ENCODE measurements at places on chromosomes 7 and 10.
A peak's percentile ranks its signal among the peaks of the same experiment; 100 is the strongest.

- DNase-seq = no peak
Measured at GRCh38 chr7:7114575-7115291, 67.6 kb upstream of the C1GALT1 start.

DNA sequence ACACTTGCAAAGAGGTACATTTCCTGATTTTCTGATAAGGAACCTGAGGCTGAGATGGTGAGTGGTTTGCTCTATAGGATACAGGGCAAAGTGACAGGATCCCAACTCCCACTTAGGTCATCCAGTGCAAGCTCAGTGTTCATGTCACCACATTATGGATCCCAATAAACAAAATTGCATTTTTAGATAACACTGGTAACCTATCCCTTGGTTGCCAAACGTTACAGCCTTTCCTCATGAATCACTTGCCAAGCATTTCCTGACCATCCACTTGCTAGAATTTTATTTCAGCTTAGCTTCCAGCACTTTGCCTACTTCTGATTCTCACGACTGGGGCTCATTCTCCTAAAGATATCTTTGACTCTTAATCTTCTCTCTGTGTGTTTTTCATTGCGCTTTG lies 131.4 kb upstream of the ODAD2 start:
- no peak for DNase-seq

GRCh38 chr10:103839519-103839871 lies 15.9 kb downstream of the SH3PXD2A start:
- no peak for DNase-seq

DNA sequence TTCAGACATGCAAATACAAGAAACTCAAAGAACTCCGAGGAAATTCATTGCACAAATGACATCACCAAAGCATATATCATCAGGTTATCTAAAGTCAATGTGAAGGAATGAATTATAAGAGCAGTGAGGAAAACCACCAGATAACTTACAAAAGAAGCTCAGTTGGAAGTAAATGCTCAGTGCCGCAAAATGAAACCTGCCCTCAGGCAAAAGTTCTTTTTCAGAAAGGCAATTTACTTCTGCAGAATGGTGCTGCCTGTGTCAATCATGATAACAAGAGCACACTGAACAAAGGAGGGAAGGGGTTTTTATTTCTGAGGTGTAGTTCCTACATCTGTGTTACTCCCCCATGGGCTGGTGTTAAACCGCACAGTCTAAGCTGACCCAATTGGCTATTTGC lies 550.6 kb upstream of the SEMA3D start:
- DNase-seq = no peak

GRCh38 chr7:141872931-141873330 lies 31.6 kb upstream of the PRSS37 start:
- DNase-seq = no peak

- no peak for DNase-seq
Measured at GRCh38 chr10:28386503-28386868, 83.6 kb upstream of the MPP7 start.

- no peak for DNase-seq
Measured at GRCh38 chr7:64999165-65000004, 7.1 kb downstream of the ERV3-1 start.

GRCh38 chr7:34073676-34074075 lies 168.3 kb downstream of the BMPER start:
- DNase-seq = no peak

DNA sequence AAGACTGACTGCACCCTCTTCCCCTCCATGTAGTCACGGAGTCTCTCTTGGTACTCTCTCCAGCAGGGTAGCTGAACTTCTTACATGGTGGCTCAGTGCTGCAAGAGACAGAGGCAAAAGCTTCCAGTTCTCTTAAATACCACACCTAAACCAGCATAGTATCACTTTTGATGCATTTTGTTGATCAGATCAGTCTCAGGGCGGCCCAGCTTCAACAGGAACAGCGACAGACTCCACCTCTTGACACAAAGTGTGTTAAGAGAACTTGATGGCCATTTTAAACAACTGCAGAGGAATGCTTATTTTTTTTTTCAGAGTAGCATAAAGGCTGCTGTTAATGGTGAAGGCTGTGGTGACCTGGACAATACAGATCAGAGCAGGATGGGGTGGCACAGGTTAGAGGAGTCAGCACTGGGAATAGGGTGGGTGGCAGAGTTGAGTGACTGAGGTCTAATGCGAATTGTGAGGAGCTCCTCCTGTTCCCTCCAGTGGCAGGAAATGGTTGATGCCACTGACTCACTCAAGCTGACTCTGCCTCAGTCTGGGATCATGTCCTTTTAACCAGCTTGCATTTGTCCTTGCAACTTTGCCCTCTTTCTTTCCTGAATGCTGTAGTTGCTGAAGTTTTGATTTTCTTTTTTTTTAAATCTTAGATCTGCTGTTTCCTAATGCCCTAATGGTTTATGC lies 17.3 kb downstream of the MGAM start:
- no peak for DNase-seq

DNA sequence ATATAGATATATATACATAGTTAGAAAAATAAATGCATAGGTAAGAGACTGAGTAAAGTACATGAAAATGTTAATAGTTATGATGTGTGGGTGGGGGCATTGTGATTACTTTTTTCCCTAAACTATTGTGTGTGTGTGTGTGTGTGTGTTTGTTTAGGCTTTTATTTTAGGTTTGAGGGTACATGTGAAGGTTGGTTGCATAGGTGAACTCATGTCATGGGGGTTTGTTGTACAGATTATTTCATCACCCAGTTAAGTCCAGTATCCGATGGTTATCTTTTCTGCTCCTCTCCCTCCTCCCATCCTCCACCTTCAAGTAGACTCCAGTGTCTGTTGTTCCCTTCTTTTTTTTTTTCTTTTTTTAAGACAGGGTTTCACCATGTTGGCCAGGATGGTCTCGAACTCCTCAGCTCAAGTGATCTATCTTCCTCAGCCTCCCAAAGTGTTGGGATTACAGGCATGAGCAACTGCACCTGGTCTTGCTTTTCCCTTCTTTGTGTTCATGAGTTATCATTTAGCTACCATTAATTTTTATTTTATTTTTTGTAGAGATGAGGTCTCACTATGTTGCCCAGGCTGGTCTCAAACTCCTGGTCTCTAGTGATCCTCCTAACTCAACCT lies 1.9 kb upstream of the RUFY2 start:
- no peak for DNase-seq

- no peak for DNase-seq
Measured at GRCh38 chr7:11540271-11540761, 291.7 kb downstream of the THSD7A start.

DNA sequence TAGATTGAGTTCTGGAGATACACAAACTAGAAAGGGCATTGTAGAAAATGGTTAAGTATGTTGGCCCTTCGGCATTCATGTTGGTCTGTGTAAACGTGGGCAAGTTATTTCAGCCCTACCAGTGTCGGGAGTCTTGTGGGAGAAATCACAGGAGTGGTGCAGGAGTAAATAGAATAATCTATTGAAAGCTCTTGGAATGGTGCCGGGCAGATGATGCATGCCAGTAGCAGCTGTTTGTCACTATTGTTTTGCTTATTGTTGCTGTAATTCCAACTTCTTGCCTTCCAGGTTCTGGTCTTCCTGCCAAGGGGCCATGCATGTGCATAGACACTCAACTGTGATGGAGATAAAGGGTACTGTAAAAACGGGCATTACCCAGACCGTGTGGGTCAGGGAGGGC lies 259.4 kb downstream of the CAMK1D start:
- DNase-seq = no peak

DNA sequence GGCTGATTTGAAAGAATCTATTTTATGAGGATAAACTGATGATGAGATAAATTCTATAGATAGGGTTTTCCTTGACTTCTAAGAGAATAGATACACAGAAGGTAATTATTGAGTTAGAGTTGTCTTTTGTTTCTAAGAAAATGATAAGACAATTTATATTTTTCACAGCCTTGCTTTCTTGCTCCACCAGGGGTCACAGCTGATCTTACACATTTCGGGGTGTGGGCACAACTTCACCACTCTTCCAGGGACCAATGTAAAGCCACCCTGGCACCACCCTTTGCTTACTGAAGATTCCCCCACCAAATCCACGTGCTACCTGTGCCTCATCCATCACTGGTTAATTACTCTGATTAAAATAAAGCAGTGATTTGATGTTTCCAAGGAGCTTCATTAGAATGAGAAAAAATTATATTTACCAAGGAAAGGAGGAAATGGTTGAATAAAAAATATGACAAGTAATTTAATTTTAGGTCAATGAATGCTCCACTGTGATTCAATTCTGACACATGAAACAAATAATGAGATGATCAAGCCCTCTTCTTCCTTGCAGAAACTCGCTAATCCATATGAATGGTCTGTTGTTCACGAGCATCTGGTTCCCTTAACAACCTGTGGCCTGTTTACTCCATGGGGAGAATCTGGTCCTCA lies 177.3 kb upstream of the TNS3 start:
- no peak for DNase-seq

- DNase-seq = no peak
Measured at GRCh38 chr10:109914966-109915365, 8.3 kb downstream of the XPNPEP1 start.

GRCh38 chr7:457814-458510 lies 61.7 kb downstream of the PDGFA start:
- DNase-seq = no peak

DNA sequence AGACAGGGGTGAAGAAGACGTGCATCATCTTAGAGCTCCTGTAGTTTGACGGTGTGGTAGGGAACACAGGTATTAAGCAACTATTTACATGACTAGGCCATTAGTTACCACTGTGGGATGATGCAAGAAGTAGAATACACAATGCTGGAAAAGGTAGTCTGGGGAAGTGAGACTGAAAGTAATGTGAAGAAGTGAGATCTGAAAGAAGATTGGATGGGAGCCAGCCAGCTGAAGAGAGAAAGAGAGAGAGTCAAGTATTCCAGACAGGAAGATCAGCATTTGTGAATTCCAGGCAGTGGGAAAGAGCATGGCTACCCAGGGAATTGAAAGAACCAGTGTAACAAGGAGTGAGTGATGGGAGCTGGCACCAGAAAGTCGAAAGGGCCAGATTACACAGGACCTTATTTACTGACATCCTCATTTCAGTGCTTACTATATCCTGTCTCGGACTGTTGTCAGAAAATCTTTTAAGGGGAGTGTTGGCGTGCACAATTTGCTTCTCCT lies 4.0 kb upstream of the CFAP58 start:
- DNase-seq = no peak

- no peak for DNase-seq
Measured at GRCh38 chr7:26691886-26692285, 172.5 kb downstream of the SKAP2 start.

- DNase-seq = no peak
Measured at GRCh38 chr7:148474481-148475025, 116.0 kb upstream of the C7orf33 start.

- no peak for DNase-seq
Measured at GRCh38 chr7:32605032-32605431, 109.7 kb downstream of the AVL9 start.

DNA sequence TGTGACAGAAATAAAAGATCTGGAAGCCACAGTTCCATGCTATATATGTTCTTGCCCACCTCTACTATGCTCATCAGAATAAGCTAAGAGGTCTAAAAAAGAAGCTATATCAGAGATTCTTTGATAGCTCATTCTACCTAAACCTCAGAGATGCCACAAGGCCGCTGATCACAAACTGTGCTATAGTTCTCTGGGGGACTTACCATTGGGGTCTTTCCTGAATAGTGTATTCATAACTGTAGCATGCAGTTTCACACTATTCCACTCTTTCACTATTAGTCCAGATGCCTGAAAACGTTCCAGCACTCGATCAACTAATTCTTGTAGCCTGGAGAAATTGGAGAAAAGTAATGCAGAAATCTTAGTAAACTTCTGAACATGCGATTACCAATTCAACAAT lies 44.5 kb upstream of the SPOCK2 start:
- no peak for DNase-seq

DNA sequence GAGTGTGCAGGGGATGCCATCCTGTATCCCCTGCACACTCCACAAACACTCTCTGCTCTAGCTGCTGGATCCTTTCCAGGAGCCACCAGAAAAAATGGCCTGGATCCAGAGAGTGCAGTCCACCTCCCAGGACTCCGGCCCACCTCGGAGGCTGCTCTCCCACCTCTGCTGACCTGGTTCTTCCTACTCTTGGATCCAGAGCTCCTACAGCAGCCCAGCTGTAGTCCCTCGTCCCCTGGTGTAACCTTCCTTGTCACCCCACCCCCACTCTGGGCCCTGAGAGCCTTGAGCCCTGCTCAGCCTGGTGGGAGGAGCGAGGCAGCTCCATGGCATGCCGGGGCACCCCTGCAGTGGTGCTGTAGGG lies 54.4 kb downstream of the GOLGA7B start:
- peak; percentile 15 for DNase-seq

DNA sequence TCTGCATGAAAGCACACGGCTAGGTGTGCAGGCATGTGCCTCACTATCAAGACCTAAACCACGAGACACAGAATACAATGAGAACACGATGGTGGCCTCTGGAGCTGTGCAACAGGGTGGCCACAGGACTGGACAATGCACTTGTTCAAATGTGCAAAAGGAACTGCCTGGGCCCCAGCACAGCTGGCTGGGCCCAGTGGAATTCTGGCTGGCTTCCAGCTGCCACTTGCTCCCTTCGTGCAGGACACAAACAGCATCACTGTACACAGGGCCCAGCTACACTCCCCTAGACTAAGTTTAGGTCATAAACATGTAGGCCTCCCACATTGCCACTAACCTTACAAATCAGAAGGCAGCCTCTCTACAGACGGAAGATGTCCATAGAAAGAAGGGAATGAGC lies 23.4 kb downstream of the DOCK4 start:
- no peak for DNase-seq

GRCh38 chr7:142901426-142902259 lies 16.1 kb upstream of the TRPV6 start:
- DNase-seq = no peak

- DNase-seq = no peak
Measured at GRCh38 chr10:52706332-52707070, 66.1 kb downstream of the MBL2 start.

DNA sequence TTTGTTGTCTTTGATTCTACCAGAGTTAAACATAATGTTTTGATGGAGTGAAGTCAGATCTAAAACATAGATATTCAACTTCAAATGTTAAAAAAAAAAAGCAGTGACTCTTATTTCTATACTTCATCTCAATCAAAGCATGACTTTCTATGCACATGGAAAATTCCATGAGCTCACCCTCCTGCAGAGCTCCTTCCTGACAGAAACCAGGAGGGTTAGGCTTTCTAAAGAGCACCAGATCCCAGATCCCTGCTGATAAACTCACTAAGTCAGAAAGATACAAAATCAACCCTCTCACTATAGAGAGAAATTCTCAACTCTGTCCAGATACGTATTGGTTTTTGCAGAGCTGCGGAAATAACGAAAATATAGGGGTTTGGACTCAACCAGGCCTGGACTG lies 122.6 kb downstream of the FAM107B start:
- no peak for DNase-seq

Measured in DMS79 (cell line).